ENCODE measurements at places on chromosomes 7 and 10.

- no peak for DNase-seq
Measured at GRCh38 chr10:25614652-25615051, 319.4 kb upstream of the MYO3A start.

GRCh38 chr10:65566906-65567305, 1358.9 kb upstream of the LRRTM3 start:
- no peak for DNase-seq

DNA sequence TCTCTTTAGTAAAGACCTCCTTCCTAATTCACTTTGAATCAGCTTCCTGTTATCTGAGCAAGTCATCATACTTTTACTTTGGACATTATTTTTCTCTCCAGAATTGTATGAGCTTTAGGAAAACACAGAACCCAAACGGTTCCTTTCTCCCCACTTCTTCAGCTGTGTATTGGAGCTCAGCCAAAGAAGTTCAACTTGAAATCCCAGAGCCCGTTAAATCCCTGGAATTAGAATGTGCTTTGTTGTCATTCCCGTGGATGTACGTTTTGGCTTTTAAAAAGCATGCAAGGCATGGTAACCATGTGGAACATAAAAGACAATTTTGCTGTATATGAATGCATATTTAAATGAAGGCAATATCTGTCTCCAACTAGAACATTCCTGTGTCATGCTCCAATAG, 46.6 kb downstream of the AGMO start:
- no peak for DNase-seq

GRCh38 chr7:1691096-1691495, 21.0 kb downstream of the ELFN1 start:
- peak; percentile 9 for DNase-seq

- DNase-seq, result no peak
Measured at GRCh38 chr7:79051915-79052314, 401.6 kb downstream of the MAGI2 start.

DNA sequence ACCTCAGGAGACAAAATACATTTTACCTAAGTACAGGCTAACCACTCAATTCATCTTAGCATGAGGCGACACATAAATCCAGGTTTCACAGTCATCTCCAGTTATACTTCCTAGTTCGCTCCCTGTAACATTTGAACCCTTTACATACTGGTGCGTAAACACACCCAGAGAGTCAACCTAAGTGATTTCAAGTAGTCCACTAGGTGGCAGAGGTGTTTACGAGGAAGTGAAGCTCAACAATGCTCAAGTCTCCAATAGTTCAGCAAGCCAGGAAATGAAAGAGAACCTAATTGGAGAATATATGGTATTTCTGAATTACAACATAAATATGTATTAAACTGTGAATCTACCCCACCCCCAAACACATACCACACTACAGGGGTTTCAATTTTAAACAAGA, 76.3 kb upstream of the ABCB5 start:
- DNase-seq, result no peak

DNA sequence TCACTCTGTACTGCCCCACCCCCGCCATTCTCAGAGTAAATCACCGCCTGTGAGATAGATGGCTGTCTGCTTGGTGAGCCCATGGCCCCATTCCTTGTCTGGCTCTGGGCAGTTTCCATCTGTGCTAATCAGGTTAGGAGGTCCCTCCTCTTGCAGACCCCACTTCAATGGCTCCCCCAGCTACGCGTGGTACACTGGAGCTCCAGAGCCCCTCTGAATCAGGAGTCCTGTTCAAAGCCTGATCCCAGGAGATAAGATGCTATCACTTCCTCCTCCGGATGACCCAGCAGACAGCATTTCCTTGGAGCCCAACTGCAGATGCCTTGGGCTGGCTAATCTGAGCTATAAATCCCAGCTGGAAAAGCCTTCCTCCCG, 122.3 kb downstream of the SH3PXD2A start:
- DNase-seq, result no peak

GRCh38 chr7:88111140-88111743, 108.6 kb downstream of the SRI start:
- DNase-seq, result no peak

- no peak for DNase-seq
Measured at GRCh38 chr7:133360201-133360600, 107.3 kb downstream of the EXOC4 start.

DNA sequence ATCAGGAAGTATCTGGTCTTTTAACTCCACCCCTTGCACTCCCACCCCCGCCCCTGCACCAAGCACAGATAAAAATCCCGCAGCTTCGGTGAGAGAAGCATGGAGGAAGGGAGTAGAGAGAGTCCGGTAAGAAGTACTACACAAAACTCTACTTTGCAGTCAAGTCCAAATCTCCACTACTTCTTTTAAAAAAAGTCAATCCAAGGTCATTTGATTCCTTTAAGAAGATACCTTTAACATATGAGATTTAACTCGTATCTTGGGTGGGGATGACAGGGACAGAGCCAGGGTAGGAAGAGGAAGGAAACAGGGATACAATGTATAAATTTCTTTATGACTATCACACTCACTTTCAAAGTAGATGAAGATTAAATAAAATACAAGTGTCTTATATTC, 132.1 kb downstream of the NRBF2 start:
- DNase-seq, result peak; percentile 62

DNA sequence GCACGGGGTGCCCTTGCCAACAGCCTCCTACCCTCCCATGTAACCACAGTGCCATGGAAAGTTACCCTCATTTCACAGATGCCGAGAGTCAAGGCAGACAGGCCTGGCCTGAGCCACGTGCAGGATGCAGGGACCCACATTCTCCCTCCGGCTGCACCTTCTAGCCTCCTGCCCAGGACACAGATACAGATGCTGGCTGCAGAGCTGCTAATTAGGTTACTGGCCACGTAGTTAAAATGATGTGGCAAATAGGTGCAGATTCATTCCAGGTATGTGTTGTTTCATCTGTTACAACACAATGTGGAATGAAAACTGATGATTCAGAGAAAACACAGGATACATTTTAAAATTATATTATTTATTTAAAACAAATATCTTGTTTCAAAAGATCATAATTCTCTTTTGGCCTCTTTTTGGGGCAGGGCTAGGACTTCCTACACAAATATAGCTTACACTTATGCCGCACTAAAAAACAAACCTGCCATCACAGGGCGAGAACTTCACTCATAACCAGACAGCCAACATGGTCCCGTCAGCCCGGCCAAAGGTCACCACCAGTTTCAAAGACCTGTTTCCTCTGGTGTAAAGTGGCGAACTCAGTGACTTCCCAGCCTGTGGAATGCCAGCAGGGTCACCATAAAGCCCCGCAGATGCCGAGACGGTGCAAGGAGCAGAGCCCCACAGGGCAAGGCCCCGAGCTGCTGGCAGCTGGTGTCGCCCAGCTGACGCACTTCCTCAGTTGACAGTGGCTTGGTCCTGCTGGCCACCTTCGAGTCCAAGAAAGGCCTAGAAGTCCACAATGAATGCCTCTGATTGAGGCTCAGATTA, 83.5 kb downstream of the TNS3 start:
- DNase-seq, result no peak

DNA sequence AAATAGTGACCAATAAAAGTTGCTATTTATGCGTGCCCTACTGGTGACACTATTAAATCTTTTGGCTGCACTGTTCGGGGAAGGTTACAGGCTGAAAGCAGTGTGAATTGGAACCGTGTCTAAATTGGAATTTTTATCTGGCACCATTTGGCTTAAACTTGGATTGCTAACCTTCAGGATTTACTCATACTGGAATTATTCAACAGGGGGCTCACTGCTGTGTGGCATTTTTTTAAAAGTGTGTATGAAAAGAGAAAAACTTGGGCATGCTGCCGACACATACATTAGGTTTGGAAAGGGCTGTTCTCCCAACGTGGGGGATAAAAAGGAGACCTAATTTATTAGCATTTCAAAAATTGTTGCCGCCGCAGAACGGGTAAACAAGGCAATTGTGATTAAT, 537.9 kb upstream of the MGMT start:
- no peak for DNase-seq

- DNase-seq, result no peak
Measured at GRCh38 chr10:124511205-124512039, 49.8 kb downstream of the LHPP start.

- DNase-seq, result peak; percentile 1
Measured at GRCh38 chr10:49395741-49396665, at the start of gene DRGX. Gene DRGX (minus strand): TSS chr10:49396089. CDS start chr10:49395440, 649 bp downstream.

DNA sequence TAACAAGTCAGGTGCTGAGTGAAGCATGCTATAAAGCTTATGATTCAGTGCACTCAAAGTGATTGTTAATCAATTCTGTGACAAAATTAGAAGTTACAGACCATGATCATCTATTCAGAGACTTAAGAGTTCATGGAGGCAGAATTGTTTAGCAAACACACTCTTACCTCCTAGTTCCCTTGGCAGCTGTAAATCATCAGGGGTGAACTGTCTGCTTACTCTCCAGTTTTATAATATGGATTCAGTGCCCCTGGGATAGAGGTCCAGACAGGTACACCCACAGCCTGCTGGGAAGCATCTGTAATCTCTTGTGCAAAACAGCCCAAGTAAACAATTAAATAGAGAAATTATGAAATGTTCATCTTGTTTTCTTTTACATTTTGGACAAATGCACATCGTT, 835.0 kb upstream of the COBL start:
- DNase-seq, result no peak

DNA sequence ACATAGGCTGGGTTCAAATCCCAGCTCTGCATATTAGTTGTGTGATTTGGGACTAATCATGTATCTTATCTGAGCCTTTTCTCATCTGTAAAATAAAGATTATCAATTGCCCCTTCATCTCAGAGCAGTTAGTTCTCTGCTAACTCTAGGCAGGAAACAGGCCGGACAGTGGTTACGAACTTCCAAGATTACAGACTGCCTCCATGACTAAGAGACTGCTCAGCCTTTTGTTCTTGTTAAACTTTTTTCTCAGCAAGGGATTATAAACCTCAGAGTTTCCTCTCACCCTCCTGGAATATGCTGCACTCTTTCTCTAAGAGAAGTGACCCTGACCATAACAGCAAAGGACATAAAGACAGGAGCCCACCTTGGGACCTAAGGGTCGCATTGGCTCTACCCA, 52.5 kb upstream of the NFKB2 start:
- no peak for DNase-seq

- DNase-seq, result no peak
Measured at GRCh38 chr10:70914316-70914864, 26.0 kb upstream of the PCBD1 start.

- DNase-seq, result no peak
Measured at GRCh38 chr10:53153831-53154230, 381.2 kb upstream of the MBL2 start.

- no peak for DNase-seq
Measured at GRCh38 chr7:94367949-94368348, 26.7 kb upstream of the COL1A2 start.

GRCh38 chr7:149218469-149219420, 20.7 kb upstream of the ZNF212 start:
- DNase-seq, result no peak

- peak; percentile 92 for DNase-seq
Measured at GRCh38 chr10:100998183-100998990, 1.2 kb upstream of the LZTS2 start.

GRCh38 chr10:6347391-6347951, 144.7 kb downstream of the PFKFB3 start:
- peak; percentile 68 for DNase-seq

Measured in testis (tissue), 5 donors.